ENCODE measurements at places on chromosomes 6 and 20. TPM values are rescaled to one million over a fixed set of nuclear protein-coding genes. Genes with fewer than 3 reads are reported as not detected.

The CD93 gene
- total RNA-seq = 101 TPM

DNA sequence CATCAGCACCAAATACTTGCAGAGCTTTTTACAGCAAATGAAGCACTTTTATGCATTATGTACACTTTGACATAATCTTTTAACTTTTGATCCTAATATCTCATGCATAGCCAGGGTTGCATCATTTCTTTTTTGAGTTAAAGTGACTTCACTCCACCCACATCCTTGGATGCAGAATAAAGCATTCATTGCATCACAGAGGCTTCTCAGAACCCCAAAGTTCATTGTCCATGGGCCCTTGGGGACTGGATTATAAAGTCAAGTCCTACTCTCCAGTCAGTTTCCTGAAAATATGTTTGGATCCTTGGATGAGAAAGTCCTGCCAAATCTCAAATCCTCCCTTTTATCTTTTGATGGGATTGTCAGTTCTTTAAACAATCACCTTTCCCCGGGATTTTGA lies 10.6 kb upstream of the EFHC1 start:
- no peak for DNase-seq

GRCh38 chr6:145139140-145139850 lies 596.0 kb downstream of the EPM2A start:
- no peak for DNase-seq

The TNFRSF6B gene
- 15.4 TPM for total RNA-seq

The UST gene
- total RNA-seq = under 0.01 TPM

DNA sequence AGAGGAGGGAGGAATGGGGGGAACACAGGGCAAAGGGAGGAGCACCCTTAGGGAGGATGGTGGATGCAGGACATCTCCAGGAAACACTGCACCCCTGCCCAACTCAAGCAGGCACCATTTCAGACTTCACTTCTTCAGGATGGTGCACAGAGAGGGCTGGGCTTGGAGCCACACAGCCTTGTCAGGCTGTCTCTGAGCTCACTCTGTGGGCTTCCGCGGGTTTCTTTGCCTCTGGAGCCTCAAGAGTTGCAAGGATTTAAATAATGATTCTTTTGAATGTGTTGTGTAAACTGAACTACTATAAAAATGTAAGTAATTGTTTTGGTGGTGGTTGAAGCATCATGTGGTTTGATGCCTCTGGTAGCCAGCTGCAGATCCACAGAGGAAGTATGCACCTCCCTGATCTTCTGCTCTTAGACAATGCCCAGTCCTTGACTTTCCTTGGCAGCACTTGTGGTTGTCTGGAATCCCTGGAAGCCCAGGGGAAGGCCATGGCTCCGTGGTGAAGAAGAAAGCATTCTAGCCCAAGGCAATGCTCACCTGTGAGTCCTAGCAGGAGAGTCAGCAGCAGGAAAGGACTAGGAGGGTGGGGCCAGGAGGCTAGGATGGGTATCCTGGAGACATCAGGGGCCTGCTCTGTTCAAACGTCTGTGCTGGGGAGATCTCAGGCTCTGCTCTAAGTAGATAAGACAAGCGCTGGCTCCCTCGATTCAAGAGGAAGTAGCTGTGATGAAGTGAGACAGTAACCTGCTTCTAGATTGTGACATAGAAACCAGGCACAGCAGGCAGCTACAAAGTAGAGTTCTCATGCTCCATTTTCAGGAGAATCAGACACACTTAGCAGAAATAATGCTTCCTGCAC lies 50.2 kb upstream of the SIRPG start:
- no peak for DNase-seq

DNA sequence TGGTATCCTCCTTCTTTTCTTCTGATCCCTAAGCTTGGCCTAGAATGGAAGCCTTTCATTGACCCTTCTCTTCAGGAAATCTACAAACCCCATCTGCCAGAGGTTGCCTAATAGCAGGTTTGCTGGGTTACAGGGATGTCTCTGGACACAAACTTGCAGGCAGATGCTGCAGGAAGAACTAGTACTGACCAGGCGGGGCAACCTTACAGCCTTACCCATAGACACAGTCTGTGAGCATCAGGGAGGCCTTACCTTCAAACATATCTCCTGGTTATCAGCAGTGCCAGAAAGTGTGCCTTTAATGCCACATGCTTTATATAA lies 2.6 kb downstream of the SCUBE3 start:
- DNase-seq = no peak

DNA sequence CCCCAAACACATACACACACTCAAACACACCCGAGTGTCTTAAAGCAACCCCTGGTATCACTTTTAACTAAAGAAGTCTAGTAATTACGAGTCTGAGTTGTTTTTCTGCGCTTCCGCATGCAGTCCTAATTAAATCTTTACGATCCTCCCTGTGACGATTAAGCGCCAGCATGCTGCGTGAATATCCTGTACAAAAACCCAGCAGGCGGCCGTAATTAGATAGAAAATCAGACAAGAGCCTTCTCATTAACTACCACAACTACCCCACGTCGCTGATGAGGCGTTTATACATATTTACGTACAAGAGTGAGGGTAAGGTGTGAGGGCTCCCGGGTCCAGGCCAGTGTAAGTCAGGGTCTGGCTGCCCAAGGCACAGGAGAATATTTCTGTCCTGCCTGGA lies 8.1 kb downstream of the TFAP2B start:
- no peak for DNase-seq

The VNN1 gene
- under 0.01 TPM for total RNA-seq

The RAD21L1 gene
- not detected for total RNA-seq

Measured in dermis microvascular lymphatic vessel endothelial cell (primary cell).